Activated T-cell treated with anti-CD3 and anti-CD28 coated beads for 4 hours (primary cell): ENCODE measurements at places on chromosomes 13 and 19.

GRCh38 chr13:49908637-49909036, 27.5 kb downstream of the SPRYD7 start:
- DNase-seq, result no peak

DNA sequence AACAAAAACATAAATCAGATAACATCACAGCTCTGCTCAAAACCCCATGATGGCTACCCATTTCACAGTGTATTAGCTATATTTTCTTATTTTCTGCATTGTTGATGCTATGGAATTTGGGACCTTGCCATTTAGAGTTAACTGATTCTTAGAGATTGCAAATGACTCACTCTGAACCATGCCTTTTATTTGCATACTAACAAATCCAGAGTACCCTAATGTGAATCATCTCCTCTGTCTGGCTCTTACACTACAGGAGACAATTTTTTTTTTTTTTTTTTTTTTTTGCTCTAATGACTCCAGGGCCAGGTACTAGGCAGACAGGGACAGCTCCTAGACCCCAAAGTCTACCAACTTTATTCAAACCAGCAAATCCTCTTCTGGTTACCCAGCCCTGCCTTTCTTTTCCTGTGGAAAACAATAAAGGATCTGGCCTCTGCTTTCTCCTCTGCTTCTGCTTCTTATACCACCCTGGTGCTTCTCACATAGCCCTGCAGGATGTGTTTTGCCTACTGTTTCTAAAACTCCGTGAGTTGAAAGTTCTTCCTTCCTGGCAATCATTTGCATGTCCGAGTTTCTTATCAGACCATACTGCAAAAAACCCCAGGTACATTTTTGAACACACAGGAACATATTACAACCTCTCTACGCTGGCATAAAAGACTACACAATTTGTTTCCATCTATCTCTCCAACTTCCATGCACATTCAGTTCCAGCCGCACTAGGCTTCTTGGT, 10.6 kb upstream of the ZNF460 start:
- no peak for DNase-seq

- no peak for DNase-seq
Observed at GRCh38 chr19:24099829-24100228, 12.8 kb downstream of the ZNF254 start.

DNA sequence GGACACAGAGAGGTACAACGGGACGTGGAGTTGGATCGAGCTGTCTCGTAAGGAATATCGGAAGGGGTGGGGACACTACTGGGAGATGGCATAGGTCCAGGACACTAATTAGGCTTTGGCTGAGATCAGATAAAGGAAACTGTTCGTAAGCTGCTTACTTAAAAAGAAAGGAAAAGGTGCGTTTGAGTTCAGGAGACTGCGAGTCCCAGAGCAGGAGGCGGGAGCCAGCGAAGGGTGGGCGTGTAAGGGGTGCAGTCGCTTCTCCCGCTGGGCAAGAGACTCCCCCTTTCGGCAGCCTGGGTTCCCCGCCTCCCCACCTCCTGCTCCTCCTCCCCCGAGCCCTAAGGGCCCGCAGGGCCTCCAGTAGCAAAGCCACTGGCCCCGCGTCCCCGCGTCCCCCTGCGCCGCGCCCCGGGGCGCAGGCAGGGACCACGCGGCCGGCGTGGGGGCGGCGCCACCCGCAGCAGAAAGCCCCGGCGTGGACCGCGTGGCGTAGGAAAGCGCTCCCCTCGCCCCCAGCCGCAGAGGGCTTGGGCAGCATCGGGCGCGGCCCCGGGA, 547 bp downstream of the ABCC4 start:
- DNase-seq, result peak; percentile 36

GRCh38 chr13:22161871-22162270, 491.0 kb downstream of the FGF9 start:
- DNase-seq, result no peak

- no peak for DNase-seq
Observed at GRCh38 chr19:33259539-33259938, 33.9 kb upstream of the SLC7A10 start.

- no peak for DNase-seq
Observed at GRCh38 chr19:49924004-49924880, 4.8 kb upstream of the ATF5 start.

GRCh38 chr13:28252547-28252946, 114.2 kb downstream of the PAN3 start:
- DNase-seq, result no peak

DNA sequence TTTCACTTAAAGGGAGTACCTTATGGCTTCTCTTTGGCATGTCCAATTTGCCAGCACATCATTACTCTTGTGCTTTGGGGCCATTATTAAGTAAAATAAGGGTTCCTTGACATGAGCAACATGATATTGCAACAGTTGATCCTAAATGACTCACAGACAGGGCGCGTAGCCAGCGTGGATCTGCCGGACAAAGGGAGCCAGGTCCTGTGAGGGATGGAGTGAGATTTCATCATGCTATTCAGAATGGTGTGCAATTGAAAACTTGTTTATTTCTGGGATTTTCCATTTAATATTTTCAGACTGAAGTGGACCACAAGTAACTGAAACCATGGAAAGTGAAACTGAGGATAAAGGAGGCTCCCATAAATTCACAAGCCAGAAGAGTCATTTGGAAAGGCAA, 48.6 kb upstream of the WASF3 start:
- no peak for DNase-seq

- DNase-seq, result no peak
Observed at GRCh38 chr19:43551399-43552197, 18.6 kb downstream of the ZNF575 start.

DNA sequence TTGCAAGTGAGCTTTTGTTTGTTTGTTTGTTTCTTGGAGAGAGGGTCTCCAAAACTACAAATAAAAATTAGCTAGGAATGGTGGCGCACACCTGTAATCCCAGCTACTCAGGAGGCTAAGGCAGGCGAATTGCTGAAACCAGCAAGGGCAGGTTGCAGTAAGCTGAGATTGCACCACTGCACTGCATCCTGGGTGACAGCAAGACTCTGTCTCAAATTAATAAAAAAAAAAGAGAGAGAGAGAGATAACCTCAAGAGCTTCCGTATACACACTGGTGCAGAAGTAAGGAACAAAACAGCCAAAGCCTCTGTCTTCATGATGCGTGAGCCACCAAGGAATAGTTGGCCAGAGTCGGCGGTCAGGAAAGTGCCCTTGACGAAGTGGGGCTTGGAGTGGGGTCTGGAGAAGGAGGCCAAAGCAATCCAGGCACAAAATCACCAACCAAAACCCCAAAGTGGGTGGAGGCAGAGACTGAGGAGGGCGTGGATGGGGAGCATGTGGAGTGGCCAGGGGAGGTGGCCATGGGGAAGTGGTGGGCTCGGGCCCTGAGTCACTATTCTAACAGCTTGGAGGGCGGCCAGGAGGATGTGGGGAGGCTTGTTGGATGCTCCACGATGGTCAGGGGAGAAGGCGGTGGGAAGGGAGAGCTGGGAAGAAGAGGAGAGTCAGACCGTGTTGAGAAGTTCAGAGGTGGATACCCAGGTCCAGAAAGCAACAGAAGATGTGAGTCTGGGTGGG, 21.2 kb upstream of the TOMM40 start:
- no peak for DNase-seq

- DNase-seq, result no peak
Observed at GRCh38 chr19:1847348-1847683, 967 bp downstream of the REXO1 start.

DNA sequence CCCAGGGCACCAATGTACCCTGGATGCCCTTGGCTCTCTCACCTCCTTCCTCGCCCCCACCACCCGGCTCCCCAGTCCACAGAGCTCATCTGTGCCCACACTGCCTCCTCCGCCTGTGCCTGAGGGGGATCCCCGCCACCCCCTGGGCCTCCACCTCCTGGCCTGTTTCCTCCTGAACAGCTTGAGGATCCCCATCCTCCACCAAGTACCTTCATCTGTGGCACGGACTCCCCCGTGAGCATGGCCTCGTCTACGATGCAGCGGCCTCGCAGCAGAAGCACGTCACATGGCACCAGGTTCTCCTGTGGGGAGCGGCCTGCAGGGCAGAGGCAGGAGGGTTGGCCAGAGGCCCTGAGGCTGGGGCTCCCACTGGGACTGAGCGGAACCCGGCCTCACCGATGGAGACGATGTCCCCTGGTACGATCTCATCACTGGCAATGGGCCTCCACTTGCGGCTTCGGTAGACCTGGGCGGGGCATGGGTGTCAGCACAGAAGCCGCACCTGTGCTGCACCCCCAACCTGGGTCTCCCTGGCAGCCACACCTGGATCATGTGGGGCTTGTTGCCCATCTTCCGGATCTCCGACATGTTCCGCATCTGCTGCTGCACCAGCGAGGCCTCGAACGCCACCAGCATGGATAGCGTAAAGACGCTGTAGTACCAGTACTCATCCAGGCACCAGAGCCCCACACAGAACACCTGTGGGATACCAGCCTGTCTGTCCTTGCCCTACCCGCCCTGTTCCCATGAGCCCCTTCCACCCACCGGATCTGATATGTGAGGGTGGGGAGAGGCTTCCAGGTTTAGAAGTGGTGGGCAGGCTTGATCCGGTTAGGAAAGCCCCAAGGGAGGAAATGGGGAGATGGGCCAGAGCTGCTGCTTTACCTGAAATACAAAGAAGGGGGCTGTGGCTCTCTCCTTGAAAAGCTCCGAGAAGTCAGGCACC, 6.8 kb downstream of the ATP13A1 start:
- no peak for DNase-seq

GRCh38 chr19:18999016-18999758, 34.1 kb downstream of the SUGP2 start:
- DNase-seq, result no peak

- no peak for DNase-seq
Observed at GRCh38 chr13:108115738-108116137, 99.6 kb downstream of the LIG4 start.

DNA sequence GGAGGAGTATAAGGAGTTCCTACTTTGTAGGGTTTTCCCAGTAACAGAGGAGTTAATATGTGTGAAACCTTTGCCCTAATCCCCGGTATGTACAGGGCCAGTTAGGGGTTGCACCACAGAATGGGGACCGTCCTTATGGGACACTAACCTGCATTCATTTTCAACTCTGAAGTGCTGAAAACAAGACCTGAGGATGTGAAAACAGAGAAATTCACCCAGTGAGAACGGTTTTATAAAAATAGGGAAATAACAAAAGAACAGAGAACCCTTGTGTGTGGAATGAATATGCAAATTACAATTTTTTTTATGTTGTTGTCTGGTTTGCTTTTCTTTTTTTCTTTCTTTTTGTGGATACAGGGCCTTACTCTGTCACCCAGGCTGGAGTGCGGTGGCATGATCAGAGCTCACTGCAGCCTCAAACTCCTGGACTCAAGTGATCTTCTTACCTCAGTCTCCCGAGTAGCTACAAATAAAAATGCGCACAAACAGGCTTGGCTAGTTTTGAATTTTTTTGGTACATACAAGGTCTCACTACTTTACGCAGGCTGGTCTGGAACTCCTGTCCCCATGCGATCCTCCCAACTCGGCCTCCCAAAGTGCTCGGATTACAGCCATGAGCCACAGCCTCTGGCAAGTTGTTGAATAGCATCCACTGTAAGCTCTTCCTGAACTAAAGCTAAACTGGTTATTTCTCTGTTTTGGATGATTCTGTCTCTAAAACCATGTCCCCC, 10.6 kb downstream of the CLC start:
- no peak for DNase-seq

DNA sequence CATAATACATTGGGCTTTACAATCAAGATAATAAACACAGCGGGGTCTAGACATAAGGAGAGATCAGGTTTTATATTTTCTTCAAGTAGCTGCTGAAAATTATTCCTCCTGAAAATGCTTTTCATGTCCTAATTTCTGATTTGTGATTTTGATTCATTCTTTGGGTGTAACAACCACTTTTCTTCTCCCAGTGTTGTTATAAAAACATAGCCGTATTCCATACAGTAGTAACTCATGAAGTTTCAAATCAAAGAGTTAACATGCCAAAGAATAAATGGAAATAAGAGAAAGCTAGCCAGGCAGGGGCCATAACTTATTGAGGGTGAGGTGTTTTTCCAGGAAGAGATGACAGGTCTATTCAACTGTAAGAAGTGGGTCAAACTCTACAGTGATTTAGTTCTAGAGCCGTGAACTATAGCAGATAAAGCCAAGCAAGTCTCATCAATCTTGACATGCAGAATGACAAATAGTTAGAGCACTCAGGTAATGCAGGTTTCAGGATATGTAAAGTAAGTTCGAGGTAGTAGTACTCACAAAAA, 934.4 kb upstream of the SLITRK1 start:
- no peak for DNase-seq

DNA sequence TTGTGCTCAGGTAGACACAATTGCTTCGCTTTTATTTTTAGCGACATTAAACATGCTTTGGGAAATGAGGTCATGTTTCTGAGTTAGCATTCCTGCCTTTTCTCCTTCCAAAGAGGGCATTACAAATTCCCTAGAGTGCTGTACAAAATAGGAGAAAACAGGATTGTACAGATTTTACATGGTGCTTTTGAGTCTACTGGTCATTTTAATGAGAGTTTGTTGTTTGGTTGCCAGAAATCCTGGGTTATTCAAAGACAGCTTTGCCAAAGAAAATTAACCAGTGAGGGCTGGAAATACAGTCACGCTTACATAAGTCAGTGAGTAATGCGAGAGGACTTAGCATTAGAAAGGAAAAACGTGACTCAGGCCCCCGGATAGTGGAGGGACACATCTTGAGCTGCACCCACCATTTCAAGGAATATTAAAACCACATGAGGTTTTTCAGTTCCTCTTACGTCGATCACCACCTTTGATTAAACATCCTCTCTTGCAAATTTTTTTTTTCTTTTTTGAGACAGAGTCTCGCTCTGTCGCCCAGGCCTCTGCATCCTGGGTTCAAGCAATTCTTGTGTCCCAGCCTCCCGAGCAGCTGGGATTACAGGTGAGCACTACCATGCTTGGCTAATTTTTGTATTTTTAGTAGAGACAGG, 55.4 kb downstream of the SACS start:
- DNase-seq, result peak; percentile 54

DNA sequence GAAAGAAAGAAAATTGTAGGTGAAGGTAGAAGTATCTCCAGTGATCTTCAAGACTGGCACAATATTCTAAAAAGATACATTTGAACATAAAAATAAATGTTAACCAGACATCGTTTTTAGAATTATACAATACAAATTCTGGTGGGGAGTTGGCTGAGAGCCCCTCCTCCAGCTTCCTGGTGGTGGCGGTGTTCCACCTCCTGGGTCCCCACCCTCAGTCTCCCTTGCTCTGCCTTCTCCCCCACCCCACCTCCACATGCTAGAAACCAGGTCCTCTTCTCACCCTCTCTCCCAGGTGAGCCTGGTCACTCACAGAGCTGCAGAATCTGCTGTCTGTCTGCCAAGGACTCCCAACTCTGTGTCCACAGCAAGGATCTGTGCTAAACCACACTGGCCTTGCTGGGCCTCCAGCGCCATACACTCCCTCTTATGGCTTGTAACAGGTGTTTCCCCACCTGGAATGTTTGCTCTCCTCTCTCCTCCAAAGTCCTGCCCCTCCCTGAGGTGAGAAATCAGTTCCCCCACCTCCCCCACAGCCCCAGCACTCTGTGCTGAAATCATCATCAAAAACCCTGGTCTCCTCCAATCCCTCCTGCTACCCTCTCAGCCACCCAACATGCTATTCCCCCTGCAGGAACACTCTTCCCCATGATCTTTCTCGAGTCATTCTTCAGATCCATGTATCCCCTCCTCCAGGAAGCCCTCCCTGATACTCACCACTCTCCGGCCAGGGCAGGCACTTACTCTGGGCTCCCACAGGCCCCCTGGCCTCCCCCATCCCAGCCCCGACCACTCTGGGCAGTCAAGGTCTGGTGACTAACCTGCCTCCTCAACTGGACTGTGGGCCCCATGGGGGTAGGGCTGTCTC, 20.5 kb upstream of the CYP2S1 start:
- no peak for DNase-seq
